ENCODE measurements at places on chromosomes 6 and 20. TPM values are rescaled to one million over a fixed set of nuclear protein-coding genes. Genes with fewer than 3 reads are reported as not detected.

DNA sequence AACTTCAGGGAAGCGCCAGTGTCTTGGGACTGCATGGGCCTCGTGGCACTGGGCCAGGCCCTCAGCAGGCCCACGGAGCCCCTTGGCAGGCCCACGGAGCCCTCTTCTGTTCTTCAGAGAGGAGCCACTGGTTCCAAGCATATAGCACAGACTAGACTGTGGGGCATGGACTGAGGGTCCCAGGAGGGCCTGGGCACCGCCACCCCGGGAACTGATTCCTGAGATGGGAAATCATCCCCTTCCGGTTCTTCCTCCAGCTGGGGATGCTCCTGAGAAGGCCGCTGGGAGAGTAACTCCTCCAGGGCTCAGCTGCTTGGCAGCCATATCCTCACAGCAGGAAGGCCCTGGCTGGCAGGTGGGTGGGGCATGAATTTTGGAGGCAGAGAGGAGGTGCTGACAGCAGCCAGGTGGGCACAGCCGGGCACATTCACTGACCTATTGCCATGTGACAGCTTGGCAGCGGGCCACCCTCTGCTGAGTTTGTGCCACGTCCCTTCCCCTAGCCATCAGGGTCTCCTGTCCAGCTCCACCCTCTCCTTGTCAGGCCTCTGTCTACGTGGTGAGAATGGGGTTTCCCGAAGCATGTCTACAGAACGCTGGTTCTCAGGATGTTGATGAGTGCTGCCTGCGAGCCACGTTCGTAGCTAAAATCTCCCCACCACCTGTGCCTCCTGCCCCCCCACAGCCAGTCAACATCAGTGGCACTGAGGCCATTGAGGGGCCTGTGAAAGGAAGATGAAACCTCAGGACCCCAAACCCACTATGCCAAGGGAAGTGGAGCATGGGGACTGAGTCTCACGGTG, 152.1 kb downstream of the TAF4 start:
- H3K36me3 ChIP-seq, result no peaks in the 10 kb centered on the region
- no peak overlapping the region for H3K4me3 ChIP-seq
- DNase-seq, result no peak
- no peaks in the 10 kb centered on the region for H3K4me1 ChIP-seq

DNA sequence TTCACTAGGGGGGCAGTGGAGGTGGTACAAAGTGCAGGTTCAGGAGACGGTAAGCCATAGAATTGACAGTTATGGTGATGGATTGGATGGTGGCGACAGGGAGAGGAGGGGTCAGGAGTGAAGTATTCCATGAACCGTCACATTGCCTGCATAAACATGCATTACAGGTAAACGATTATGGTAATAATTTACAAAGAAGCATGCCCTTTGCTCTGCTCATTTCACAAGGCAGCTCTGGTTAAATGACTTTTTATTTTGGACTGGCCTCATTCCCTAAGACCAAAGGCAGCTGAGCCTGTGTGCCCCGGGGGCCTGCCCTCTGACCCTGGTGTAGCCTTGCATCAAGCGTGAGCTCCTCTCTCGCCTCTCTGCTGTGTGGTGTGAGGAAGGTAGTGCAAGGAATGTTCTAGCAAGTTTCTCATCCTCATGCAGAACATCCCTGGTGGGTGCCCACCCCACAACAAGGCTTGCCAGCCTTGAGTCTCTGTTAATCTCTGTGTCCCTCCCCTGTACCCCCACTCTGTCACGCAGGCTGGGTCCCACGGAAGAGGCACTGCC, 59.0 kb downstream of the PPP1R14C start:
- DNase-seq, result peak; percentile 98
- H3K4me3 ChIP-seq, result no peak overlapping the region
- peaks cover 3% of the 10 kb centered on the region for H3K36me3 ChIP-seq
- peaks cover 6% of the 10 kb centered on the region for H3K4me1 ChIP-seq
- H3K27ac ChIP-seq, result peak overlapping the region; percentile 88
- H3K27me3 ChIP-seq, result no peaks in the 10 kb centered on the region

GRCh38 chr6:160348223-160349019, at the start of gene SLC22A3:
SLC22A3 (plus strand) TSS chr6:160348378; CDS start chr6:160348420, 42 bp downstream.
- H3K36me3 ChIP-seq, result no peaks in the 10 kb centered on the region
- H3K27me3 ChIP-seq, result peaks cover 3% of the 10 kb centered on the region
- peak; percentile 83 for DNase-seq
- peak within 1 kb of the TSS; percentile 66 for H3K4me3 ChIP-seq
- H3K27ac ChIP-seq, result peak within 1 kb of the TSS; percentile 85

Gene VGLL2
- polyA plus RNA-seq, result not detected

Gene BTNL2
- 0.58 TPM for polyA plus RNA-seq

Gene ANKRD66
- polyA plus RNA-seq, result 0.04 TPM

Gene TMC2
- polyA plus RNA-seq, result 0.37 TPM

Gene RNASET2
- 41.9 TPM for polyA plus RNA-seq

Measured in small intestine (tissue), 16 donors.